Stimulated activated CD8-positive, alpha-beta memory T cell treated with anti-CD3 and anti-CD28 coated beads, Interleukin-4, amount 100 ng/mL, for 24 hours (primary cell): ENCODE measurements at places on chromosomes 3 and 15.

- no peak for DNase-seq
Measured at GRCh38 chr15:39358441-39359041, 222.3 kb upstream of the THBS1 start.

- DNase-seq: no peak
Measured at GRCh38 chr3:38000965-38001455, 10.4 kb downstream of the VILL start.

- DNase-seq: no peak
Measured at GRCh38 chr15:75213768-75214221, 12.1 kb downstream of the C15orf39 start.

GRCh38 chr3:58164906-58165821 is 45.6 kb downstream of the DNASE1L3 start:
- DNase-seq: no peak
